GM13977 (cell line): ENCODE measurements at places on chromosomes 4 and X.

GRCh38 chr4:106676173-106676921 lies 307.8 kb upstream of the GIMD1 start:
- no peak for DNase-seq

- no peak for DNase-seq
Measured at GRCh38 chrX:129833153-129833990, 10.3 kb downstream of the ZDHHC9 start.

DNA sequence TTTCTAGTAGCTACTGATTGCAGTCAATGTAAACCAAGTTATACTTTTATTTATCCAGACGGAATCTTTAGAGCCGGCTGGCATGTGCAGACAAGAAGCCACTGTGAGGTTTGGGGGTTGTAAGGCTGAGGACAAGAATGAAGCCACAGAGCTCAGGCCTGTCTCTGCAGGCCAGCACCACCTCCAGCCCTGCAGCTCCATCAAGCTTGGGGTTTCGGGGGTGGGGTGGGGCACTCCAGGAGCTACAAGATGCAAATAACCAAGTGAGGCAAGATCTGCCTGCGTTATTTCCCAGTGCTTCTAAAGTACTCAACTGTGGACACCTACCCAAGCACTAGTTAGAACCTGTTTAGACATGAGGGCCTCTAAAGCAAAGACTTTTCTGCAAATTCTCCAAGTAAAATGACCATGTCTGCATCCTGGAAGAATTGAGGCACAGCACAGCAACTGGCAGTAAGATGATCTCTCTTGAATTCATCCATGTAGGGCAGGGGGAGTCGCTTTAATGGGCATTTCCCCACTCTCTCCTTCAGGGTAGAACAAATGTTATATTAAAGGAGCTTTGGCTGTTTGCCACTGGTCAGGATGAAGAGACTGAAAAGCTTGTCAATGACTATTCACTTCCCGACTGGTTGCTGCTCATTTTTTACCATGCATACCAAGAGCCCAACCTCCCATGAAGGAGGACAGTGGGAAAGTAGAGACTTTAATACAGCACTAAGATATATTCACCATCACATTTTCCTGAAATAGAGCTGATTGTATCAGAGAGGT lies 222.5 kb downstream of the MGST2 start:
- DNase-seq: peak; percentile 31

DNA sequence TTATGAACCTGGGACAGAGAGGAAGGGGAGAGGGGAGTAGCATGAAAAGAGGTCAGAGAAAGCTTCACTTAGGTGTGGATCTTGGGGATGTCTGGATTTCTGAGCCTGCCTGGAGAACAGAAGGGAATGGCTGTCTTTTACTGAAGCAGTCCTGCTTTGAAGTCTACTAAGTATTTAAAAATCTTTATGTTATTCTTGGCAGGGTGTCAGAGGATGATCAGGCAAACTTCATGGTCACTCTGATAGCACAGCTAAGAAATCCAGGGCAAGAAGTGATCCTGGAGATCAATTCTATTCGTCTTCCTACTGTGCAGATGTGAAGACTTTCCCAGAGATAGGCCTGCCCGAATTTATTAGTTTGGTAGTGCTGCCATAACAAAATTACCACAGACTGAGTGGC lies 464.4 kb upstream of the BOD1L1 start:
- DNase-seq: no peak

DNA sequence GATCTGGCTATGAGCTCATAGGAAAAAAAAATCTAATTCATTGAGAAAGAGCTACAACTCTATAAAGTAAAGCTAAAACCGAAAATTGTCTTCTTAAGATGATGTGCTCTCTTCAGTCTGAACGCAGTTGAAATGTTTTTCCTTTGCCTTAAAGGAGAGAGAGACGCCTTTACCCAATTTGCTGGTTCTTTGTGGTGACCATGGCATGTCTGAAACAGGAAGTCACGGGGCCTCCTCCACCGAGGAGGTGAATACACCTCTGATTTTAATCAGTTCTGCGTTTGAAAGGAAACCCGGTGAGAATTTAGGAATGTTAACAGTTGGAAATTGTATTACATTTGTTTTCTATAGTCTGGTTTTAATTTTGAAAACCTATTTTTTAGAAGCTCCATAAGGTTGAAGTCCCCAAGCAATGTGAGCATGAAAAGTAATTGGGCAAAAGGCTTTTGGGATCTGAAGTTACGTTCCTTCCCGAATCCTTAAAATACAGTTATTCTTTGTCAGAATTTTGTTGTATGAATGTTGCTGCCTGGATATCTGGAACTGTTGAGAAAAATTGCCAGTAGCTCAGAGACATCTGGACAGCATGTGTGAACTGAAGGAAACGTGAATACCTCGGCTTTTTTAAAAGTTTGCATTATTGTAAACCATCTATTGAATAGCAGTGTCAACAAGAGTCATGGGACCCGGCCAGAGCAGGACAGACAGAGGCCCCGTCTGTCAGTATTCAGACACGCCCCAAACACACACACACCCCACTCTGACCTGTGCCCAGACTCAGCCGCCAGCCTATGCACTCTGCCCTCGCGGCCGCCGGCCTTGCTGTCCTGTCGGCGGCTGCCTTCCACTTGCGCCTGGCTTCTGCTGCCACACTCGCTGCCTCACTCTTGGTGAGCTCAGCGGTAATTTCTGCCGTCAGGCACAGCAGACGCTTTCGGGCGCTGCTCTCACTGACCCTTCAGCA lies 9.9 kb downstream of the PIGG start:
- DNase-seq: no peak

DNA sequence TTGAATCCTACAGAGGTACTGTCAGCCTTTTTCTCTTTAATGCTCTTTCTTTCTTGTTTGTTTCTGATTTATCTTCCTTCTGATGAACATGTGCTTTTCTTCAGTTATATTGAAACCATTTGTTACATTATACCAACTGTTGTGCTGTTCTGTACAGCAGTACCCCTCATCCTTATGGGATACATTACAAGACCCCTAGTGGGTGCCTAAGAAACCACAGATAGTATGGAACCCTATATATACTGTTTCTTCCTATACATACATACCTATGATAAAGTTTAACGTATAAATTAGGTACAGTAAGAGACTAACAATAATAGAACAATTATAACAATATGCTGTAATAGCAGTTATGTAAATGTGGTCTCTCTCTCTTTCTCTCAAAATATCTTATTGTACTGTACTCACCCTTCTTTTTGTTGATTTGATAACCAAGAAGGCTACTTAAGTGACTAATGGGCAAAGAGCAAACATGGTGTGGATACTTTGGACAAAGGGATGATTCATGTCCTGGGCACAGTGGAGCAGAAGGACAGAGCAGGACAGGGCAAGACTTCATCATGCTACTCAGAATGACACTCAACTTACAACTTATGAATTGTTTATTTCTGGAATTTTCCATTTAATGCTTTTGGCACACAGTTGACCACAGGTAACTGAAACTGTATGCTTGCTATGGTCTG lies 10.7 kb upstream of the YIPF7 start:
- DNase-seq: no peak

- DNase-seq: no peak
Measured at GRCh38 chrX:130245441-130245840, 23.3 kb downstream of the ZNF280C start.

GRCh38 chr4:144355811-144356757 lies 215.6 kb upstream of the GYPA start:
- peak; percentile 17 for DNase-seq

DNA sequence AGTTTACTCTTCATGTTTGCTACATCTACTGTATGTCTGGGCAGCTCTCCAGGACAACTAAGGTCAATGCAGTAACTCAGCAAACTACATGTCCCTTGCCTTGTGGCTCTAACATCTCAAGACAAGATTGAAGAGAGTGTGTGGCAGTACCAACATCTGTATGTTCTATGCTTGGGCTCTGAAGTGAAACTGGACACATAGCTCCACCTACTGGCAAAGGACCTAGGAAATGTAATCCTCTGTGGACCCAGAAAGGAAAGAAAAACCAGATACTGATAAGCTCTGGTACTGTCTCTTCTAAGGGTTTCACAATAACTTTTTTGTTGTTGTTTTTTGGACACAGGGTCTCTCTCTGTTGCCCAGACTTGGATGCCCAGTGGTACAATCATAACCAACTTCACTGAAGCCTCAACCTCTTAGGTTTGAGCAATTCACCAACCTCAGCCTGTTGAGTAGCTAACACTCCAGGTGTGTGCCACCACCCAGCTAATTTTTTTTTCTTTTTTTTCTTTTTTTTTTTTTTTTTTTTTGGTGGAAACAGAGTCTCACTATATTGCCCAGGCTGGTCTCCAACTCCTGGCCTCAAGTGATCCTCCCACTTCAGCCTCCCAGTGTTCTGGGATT lies 64.1 kb downstream of the QDPR start:
- peak; percentile 67 for DNase-seq

DNA sequence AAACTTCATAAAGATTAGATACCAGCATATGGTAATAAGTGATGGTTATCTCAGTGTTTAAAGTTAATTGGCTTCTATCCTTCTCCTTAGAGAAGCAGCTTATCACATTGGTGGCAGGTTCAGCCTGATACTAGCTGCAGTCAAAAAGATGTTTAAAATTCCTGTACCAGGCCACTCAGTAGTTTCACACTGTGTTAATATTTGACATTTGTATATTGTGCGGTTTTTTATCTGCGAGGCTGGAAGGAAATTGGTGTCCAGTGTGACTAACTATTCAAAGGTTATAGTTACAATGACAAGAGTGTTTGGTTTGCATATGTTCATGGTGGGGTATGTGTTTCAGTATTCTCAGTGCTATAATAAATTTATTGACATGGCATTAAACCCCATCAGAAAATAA lies 27.5 kb upstream of the TBC1D8B start:
- no peak for DNase-seq

DNA sequence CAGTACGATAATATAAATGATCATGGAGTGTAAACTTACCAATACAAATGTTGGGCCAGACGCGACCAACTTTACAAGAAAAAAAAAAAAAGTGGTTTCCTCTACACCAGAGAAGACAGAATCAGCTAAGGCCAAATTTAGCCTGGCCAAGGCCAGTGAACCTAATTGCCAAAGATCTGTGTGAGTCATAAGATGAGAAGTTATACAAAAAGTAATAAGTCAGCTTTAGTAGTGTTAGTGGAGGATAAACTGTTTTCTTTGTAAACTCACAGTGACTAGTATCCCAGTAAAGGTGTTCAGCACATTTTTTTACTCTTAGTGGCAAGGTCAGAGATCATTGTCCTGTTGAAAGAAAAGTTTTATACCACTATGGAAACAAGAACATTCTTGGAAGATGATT lies 531.4 kb upstream of the TECRL start:
- DNase-seq: no peak

- no peak for DNase-seq
Measured at GRCh38 chrX:71210816-71211215, 12.2 kb upstream of the GJB1 start.

DNA sequence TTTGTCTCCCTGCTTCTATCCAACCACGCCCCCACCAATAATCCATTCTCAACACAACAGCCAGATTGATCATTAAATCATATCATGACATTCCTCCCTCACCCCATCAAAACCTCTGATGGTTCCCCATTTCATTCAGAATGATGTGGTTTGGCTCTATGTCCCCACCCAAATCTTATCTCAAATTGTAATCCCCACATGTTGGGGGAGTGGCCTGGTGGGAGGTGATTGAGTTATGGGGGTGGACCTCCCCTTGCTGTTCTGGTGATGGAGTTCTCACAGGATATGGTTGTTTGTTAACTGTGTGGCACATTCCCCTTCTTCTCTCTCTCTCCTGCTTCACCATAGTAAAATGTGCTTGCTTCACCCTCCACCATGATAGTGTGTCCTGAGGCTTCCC lies 23.3 kb downstream of the TRMT2B start:
- no peak for DNase-seq

GRCh38 chr4:135283934-135284333 lies 1082.3 kb upstream of the PABPC4L start:
- DNase-seq: no peak

DNA sequence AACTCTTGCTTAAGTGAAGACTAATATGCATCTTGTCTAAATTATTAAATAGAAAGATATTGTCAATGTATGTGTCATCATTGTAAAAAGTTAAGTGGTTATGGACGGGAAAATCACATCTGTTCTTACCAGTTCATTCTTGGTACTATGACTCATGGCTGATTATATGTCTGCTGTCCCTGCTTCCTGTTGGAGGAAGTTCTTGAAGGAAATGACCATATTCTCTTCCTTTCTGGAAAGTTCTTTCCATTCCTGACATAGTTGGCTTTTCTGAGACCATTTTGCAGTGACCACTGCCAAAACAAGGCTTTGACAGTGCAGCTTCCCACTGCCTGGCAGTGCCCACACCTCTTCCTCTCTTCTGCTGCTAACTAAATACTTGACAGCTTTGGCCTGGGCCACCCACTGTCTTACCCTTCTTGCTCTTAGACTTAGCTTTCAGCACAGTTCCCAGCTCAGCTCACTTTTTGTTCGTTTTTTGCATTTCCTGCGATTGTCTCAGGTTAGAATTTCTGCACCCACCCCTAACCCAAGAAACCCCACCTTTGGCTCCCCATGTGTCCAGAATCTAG lies 13.2 kb upstream of the CLDN24 start:
- no peak for DNase-seq

- DNase-seq: no peak
Measured at GRCh38 chrX:132639446-132639845, 150.6 kb upstream of the MBNL3 start.

DNA sequence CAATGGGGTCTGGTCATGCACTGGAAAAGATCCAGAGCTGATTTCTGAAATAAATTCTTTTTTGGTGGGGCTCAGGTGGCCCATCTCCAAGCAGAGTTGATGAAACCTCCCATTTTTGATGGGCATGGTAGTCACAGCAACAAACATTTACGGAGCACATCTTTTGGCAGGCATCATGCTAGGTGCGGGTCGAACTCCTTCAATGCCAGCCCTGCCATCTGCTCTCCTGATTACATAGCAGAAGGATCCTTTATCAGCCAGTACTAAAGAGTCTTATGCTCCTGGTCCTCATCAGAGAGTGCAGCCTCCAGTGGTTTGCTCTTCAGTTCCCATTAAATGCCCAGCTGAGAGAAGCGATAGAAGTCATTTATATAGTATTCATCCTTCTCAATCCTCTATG lies 121.7 kb downstream of the GRXCR1 start:
- no peak for DNase-seq

DNA sequence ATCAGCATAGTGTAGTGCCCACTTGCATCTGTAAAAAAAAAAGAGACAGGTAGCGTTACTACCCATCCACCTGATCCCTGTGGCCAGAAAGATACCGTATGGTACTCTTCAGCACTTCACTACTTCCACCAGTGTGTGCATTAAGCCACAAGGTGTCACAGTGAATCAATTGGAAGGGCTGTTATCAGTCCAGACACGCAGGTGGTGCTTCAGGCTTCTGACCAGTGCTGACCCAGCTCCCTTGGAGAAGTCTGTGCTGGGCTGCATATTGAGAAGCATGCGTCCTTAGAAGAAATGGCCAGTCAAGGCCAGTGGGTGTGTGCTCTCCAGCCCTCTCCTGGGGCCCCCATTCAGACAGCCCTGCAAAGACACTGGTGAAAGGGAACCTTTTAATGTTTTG lies 10.6 kb downstream of the LDB2 start:
- no peak for DNase-seq

GRCh38 chr4:5661237-5661636 lies 47.1 kb downstream of the EVC2 start:
- DNase-seq: no peak
